GM23248 (cell line): ENCODE measurements at places on chromosomes 7 and 10. TPM values are rescaled to one million over a fixed set of nuclear protein-coding genes. Genes with fewer than 3 reads are reported as not detected.

Gene LRIT1
- not detected in 2 replicates for total RNA-seq

Gene CNPY1
- total RNA-seq = not detected in 2 replicates

Gene MYO3A
- total RNA-seq = not detected in 2 replicates

Gene SLC26A4
- 0.25 and 0.43 TPM in 2 replicates for total RNA-seq

Gene TUBAL3
- total RNA-seq = not detected in 2 replicates

Gene CRHR2
- total RNA-seq = not detected in 2 replicates

Gene ZNF107
- 2.8 and 3.2 TPM in 2 replicates for total RNA-seq

Gene ITGA8
- 0.32 TPM in 1 of 2 replicates, not detected in the other for total RNA-seq

Gene DNAJC30
- total RNA-seq = 5.2 and 5.7 TPM in 2 replicates

DNA sequence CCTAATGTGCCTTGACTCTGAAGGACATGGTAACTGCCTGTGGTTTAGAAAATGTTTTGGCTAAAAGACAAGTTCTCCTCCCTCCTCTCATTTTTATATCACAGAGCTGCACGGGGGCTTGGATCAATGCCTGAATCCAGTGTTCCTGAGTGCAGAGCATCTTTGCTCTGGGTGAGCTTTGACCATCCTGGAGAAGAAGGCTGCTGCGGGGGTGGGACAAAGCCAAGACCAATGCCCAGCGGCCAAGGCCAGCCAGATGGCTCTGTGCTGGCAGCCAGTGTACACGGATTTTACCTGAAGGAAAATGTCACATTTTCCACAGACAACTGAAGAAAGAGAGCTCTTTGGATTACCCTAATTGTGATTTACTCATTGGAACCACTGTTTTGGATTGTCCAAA lies 102.0 kb upstream of the TARP start:
- H3K36me3 ChIP-seq = no peaks in the 10 kb centered on the region
- H3K27ac ChIP-seq = no peak overlapping the region
- H3K4me1 ChIP-seq = no peaks in the 10 kb centered on the region
- no peak overlapping the region for H3K4me3 ChIP-seq

GRCh38 chr7:67917437-67917755 lies 920.8 kb downstream of the TYW1 start:
- no peak overlapping the region for H3K27ac ChIP-seq
- H3K36me3 ChIP-seq = no peaks in the 10 kb centered on the region
- no peak for DNase-seq
- no peaks in the 10 kb centered on the region for H3K27me3 ChIP-seq

- H3K4me1 ChIP-seq = peaks cover 72% of the 10 kb centered on the region
- H3K36me3 ChIP-seq = no peaks in the 10 kb centered on the region
- H3K27me3 ChIP-seq = no peaks in the 10 kb centered on the region
- H3K27ac ChIP-seq = peak overlapping the region; percentile 87
- DNase-seq = peak; percentile 96
Measured at GRCh38 chr7:47453093-47454061, 128.5 kb downstream of the TNS3 start.

- H3K36me3 ChIP-seq = no peaks in the 10 kb centered on the region
- no peak for DNase-seq
- H3K4me3 ChIP-seq = no peak overlapping the region
- no peak overlapping the region for H3K27ac ChIP-seq
Measured at GRCh38 chr7:140027858-140028257, 34.9 kb downstream of the PARP12 start.

GRCh38 chr7:54995610-54996363 lies 23.0 kb upstream of the EGFR start:
- peak; percentile 61 for DNase-seq
- H3K27me3 ChIP-seq = no peaks in the 10 kb centered on the region
- peak overlapping the region; percentile 47 for H3K27ac ChIP-seq
- peak overlapping the region; percentile 37 for H3K4me3 ChIP-seq
- peaks cover 16% of the 10 kb centered on the region for H3K4me1 ChIP-seq

GRCh38 chr10:97100657-97101056 lies 85.1 kb downstream of the SLIT1 start:
- no peaks in the 10 kb centered on the region for H3K36me3 ChIP-seq
- no peak overlapping the region for H3K27ac ChIP-seq
- H3K27me3 ChIP-seq = peaks cover 21% of the 10 kb centered on the region
- no peak overlapping the region for H3K4me3 ChIP-seq
- H3K4me1 ChIP-seq = no peaks in the 10 kb centered on the region
- DNase-seq = no peak

DNA sequence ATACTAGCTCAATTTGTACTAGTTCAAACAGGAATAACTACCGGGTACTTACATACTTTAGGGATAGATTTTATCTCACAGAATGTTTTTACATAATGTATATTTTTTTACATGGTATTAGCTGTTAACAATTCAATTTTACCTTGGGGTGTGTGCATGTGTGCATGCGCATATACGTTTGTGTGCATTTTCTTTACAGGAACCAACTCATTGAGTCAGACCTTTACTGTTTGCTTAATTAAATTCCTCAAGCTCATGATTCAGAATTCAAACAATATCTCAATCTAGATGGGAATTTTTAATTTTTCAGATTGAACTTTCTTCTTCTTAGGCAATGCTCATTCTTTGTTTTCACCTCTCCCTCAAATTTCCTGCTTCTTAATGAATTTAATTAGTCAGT lies 24.7 kb upstream of the WASL start:
- no peak overlapping the region for H3K27ac ChIP-seq
- no peaks in the 10 kb centered on the region for H3K4me1 ChIP-seq
- 0 out of 2 replicates have a peak, but pooled peaks cover 14% of the 10 kb centered on the region for H3K27me3 ChIP-seq
- H3K36me3 ChIP-seq = no peaks in the 10 kb centered on the region
- no peak overlapping the region for H3K4me3 ChIP-seq
- DNase-seq = no peak

- no peaks in the 10 kb centered on the region for H3K36me3 ChIP-seq
- no peak overlapping the region for H3K27ac ChIP-seq
- peaks cover 26% of the 10 kb centered on the region for H3K4me1 ChIP-seq
- no peak overlapping the region for H3K4me3 ChIP-seq
Measured at GRCh38 chr7:51027935-51028830, 245.5 kb upstream of the GRB10 start.

DNA sequence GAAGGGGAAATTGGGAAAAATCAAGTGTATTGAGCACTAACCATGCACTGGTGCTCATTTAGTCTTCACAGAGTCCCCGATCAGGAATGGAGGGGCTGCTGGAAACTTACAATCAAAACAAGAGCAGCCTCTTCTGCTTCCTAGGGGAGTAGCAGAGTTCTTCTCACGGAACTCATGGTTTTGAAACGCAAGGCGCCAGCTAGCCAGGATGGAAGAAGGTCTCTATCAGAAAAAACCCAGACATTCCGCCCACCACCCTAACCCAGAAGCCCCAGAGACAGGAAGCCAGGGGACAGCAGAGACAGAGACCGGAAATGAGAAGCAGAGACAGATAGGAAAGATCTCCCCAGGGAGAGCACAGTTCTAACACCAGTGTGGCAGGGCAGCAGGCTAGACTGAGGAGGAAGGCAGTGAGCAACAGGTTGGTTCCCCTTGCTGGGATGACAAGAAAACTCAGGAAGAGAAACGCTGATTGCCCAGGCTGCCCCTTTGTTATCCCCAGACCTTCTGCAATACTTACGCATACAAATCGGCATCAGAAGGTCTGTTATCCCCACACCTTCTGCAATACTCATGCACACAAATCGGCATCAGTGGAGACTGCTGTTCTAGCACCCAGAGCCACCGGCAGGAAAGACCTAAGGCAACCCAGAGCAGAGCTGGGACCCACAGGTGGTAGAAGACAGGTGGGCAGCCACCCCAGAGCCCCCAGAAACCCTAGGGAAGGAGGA lies 99.2 kb downstream of the CPXM2 start:
- H3K4me3 ChIP-seq = no peak overlapping the region
- no peak for DNase-seq
- H3K4me1 ChIP-seq = peaks cover 12% of the 10 kb centered on the region; the same call in 1 of the 2 replicates
- no peak overlapping the region for H3K27ac ChIP-seq

DNA sequence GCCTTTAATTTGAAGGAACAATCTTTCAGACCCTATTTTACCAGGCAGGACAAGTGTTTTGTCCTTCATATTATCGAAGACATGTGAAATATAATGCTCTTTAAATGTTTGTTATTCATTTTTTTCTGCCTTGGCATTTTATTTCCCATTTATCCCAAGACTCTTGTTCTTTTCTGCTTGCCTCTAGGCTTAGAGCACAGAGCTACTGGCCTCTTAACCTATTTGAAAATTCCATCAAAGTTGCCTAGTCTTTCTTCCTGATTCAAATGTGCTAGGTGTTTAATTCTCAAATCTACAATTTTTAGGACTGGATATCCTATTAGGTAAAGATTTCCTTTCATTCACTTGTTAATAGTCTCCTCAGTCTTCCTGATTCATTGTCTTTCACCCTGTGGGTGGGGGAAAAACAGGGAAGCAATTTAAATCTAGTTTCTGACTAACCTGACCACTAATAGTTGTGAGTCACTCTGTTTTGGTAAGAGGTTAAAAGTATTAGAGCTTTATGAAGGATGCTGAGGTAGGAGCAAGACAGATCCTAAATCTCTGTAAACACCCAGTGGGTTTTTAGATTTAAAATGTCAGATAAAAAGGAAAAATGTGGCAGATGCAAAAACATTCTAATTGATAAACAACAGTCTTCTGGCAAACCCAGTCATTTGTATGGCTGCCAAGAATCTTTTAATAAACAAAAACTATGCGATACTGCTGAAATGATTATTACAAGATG lies 1.5 kb downstream of the LIPK start:
- no peak overlapping the region for H3K27ac ChIP-seq
- peaks cover 18% of the 10 kb centered on the region for H3K27me3 ChIP-seq
- no peak overlapping the region for H3K4me3 ChIP-seq
- H3K4me1 ChIP-seq = peaks cover 12% of the 10 kb centered on the region
- H3K36me3 ChIP-seq = no peaks in the 10 kb centered on the region
- DNase-seq = peak; percentile 86

DNA sequence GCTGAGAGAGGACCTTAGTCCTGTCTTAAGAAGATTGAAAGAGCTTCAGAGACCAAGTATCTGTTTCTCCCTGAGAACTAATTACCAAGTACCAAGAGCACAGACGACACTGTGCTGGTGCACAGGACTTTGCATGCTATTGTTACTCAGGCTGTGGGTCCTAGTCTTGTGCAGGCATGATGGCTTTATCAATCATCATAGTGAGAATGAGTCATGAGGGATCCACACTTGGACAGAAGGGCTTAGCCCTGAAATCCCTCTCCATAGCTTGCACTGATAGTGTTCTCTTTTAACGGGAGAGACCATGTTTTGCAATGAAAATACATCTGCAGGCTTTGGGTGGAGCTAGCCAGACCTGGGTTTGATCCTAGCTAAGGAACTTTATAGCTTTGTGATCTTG lies 93.3 kb downstream of the SORCS3 start:
- no peak overlapping the region for H3K27ac ChIP-seq
- H3K27me3 ChIP-seq = no peaks in the 10 kb centered on the region
- H3K4me3 ChIP-seq = no peak overlapping the region
- H3K4me1 ChIP-seq = no peaks in the 10 kb centered on the region
- no peaks in the 10 kb centered on the region for H3K36me3 ChIP-seq

DNA sequence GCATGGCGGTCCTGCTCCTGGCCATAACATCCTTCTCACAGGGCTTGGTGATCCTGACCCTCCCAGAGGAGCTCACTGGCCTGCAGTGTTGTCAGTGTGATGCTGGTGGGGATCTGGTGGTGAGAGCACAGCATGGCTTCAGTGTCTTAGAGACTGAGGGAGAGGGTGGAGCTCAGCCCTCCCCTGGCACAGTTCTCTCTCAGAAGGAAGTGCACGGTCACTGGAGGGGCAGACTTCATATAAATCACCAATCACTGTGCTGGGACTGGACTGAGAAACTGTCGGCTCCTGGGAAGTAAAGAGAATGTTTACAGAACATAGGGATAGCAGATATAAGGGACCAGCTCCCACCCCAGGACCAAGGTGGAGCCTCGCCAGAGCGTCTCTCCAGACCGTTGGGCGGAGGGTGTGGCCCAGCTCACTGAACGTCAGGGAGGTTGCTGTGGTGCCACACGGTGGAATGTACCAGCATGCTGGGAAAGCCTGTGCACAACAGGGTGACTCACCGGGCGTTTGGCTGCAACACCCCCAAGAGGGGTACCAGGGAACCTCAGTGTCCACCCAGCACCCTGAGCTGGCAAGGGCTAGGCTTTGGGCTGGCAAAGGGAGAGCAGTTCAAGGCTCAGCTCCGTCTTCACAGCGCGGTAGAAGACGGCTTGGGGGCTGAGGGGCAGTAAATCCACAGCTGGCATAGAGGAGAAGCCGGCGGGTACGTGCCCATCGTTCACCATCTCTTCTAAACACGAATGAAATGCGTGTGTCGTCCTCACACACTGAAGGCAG lies 8.8 kb upstream of the GET4 start:
- peak; percentile 96 for DNase-seq
- no peaks in the 10 kb centered on the region for H3K27me3 ChIP-seq
- peaks cover 10% of the 10 kb centered on the region; the same call in 1 of the 2 replicates for H3K36me3 ChIP-seq
- H3K4me1 ChIP-seq = peaks cover 16% of the 10 kb centered on the region

GRCh38 chr10:129851941-129852640 lies 112.0 kb downstream of the EBF3 start:
- no peak overlapping the region for H3K4me3 ChIP-seq
- no peaks in the 10 kb centered on the region for H3K36me3 ChIP-seq
- no peak overlapping the region for H3K27ac ChIP-seq

- DNase-seq = no peak
- H3K4me1 ChIP-seq = no peaks in the 10 kb centered on the region
- no peaks in the 10 kb centered on the region for H3K36me3 ChIP-seq
- H3K27ac ChIP-seq = no peak overlapping the region
Measured at GRCh38 chr7:37659971-37660565, 23.5 kb upstream of the GPR141 start.

DNA sequence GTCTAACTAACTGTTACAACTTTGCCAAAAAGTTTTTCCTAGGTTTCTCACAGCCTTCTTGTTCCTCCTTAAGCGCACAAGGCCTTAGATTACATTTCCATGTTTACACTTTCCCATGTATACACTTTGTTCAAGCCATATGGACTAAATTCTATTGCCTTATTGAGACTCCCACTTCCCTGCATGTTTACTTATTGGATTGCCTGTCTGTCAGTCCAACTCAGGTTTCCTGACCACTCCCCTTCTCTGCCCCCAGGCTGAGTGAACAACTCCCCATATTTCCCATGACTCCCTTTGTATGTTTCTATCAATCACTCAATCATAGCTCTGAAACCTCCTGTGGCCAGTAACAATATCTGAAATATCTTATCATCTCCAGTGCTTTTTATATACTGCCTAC lies 43.0 kb downstream of the SLC25A40 start:
- no peak overlapping the region for H3K27ac ChIP-seq
- H3K4me1 ChIP-seq = no peaks in the 10 kb centered on the region
- peaks cover 5% of the 10 kb centered on the region; the same call in 1 of the 2 replicates for H3K36me3 ChIP-seq
- no peak for DNase-seq
- H3K27me3 ChIP-seq = no peaks in the 10 kb centered on the region
- no peak overlapping the region for H3K4me3 ChIP-seq

- no peak overlapping the region for H3K4me3 ChIP-seq
- no peak overlapping the region for H3K27ac ChIP-seq
- DNase-seq = no peak
- H3K27me3 ChIP-seq = no peaks in the 10 kb centered on the region
- H3K36me3 ChIP-seq = no peaks in the 10 kb centered on the region
- H3K4me1 ChIP-seq = no peaks in the 10 kb centered on the region
Measured at GRCh38 chr10:77436257-77436975, 201.2 kb downstream of the KCNMA1 start.
